ENCODE measurements at places on chromosomes 5 and 9. TPM values are rescaled to one million over a fixed set of nuclear protein-coding genes. Genes with fewer than 3 reads are reported as not detected.

The CDC20B gene
- total RNA-seq, result not detected

The FOXD4L3 gene
- total RNA-seq, result not detected

The RBM18 gene
- total RNA-seq, result 25.1 TPM

The ANKRD31 gene
- total RNA-seq, result 0.33 TPM

The SNCB gene
- not detected for total RNA-seq

The OTULINL gene
- 12.3 TPM for total RNA-seq

The NMUR2 gene
- not detected for total RNA-seq

The PCBD2 gene
- 9.8 TPM for total RNA-seq

The NEURL1B gene
- total RNA-seq, result 0.29 TPM

The PALM2AKAP2 gene
- total RNA-seq, result not detected

The GMCL2 gene
- not detected for total RNA-seq

The CEL gene
- 1.0 TPM for total RNA-seq
